ENCODE measurements at places on chromosomes 2 and 18. TPM values are rescaled to one million over a fixed set of nuclear protein-coding genes. Genes with fewer than 3 reads are reported as not detected.

The SPATS2L gene
- 66.2 TPM for total RNA-seq

The ANKRD30BL gene
- total RNA-seq = not detected

The ALK gene
- total RNA-seq = 0.03 TPM

The MOGAT1 gene
- not detected for total RNA-seq

The SERPINB11 gene
- not detected for total RNA-seq

The ANTXR1 gene
- 11.1 TPM for total RNA-seq

The FAHD2A gene
- 28.5 TPM for total RNA-seq

The SERPINB13 gene
- not detected for total RNA-seq

The CCDC148 gene
- total RNA-seq = 4.9 TPM

The PARD6G gene
- total RNA-seq = 1.3 TPM

The ZNF521 gene
- total RNA-seq = 8.5 TPM

DNA sequence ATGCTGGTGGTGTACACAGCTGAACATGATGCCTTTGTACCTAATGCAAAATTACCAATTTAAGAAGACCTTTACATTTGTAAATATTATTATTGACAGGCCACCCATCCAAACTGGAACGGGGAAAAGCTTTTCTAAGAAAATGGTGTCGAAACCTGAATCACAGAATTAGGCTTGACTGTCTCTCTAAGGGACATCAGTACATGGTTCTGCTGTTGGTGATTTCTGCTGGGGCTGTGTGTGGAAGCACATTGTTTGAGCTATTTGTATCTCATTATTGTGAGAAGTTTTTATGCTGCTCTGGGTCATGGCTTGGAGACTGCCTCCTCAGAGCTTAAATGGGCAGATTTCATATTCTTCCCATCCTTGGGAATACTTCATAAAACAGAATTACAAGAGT lies 420.9 kb upstream of the POU3F3 start:
- DNase-seq = no peak

DNA sequence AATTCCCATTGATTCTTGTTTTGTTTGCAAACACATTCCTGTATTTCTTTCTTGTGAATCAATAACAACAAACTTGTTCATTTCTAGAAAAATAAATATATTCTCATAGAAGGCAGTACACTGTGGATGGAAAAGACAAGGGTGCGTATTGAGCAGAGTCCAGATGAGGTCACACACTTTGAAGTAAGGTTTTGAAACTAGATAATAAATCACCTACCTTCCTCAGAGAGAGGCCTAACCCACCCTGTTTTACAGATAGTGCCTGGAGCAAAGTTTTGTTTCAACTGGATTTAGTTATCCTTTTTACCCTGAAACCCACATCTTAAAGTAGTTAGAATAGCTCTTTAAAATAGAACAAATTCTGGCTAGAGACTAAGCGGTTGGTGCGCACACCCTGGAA lies 137.1 kb upstream of the PIEZO2 start:
- DNase-seq = no peak

- no peak for DNase-seq
Observed at GRCh38 chr2:111898703-111899514, 502 bp downstream of the MERTK start.

DNA sequence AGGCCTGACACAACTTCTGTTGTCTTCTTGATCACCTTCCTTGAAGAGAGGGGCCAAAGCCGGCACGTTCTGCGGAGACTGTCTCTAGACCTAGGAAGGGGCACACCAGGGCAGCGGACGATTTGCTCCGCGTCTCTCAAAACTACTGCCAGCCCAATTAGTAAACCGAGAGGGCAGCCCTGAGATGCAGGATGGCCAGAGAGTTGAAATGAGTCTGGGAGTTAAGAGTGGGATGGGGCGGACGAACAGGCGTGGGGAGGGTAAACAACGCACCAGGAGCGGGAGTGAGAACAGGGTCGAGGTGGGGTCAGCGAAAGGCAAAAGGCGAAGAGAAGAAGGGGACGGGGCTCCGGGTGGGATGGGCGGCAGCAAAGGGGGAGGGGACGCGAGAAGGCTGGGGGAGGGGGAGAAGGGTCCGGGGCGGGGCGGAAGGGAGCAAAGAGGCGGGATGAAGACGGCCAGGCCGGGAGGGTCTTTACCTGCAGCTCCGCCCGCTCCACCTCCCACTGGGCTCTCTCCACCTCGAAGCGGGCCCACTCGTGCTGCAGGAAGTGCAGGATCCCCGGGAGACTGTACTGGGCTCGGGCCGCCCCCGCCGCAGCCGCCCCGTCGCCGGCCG lies 476 bp downstream of the STRN start:
- peak; percentile 28 for DNase-seq

GRCh38 chr18:63905361-63905760 lies 2.4 kb upstream of the SERPINB10 start:
- no peak for DNase-seq

DNA sequence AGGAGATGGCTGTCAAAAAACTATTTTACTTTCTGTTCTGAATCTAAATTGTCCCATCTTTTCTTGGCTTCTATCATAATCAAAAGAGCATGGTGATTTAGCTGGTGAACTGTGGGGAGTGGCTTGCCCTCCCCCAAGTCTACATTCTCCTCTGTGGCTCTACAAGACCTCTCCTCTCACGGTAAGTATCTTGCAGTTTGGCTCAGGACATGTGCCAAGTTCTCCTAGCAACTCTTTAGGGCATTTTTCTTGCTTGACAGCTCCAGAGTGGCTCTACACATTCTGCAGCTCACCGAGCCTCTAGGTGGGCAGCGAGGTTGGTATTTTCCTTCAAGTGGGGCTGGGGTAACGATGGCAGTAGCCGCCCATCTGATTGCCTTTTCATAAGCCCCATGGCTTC lies 29.1 kb downstream of the SLC4A5 start:
- no peak for DNase-seq

DNA sequence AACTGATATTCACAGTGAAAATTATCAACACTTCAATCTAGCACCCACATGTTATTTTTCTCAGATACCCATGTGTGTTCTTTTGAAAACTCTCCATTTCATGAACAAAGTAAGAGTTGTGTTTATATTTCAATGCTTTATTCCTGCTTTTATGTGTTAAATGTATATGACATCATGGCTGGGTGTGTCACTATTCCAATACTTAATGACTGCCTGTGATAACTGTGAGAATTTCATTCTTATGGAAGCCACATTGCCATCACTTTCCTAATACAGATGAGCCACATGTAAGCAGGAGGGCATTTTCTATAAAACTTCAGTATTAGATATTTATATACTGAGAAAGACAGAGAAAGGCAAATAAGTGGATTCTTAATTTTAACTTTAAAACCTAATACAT lies 100.4 kb upstream of the FIGN start:
- DNase-seq = no peak

- DNase-seq = no peak
Observed at GRCh38 chr18:50307400-50307737, 19.9 kb upstream of the CXXC1 start.

GRCh38 chr2:108825254-108825653 lies 38.7 kb downstream of the CCDC138 start:
- DNase-seq = no peak

DNA sequence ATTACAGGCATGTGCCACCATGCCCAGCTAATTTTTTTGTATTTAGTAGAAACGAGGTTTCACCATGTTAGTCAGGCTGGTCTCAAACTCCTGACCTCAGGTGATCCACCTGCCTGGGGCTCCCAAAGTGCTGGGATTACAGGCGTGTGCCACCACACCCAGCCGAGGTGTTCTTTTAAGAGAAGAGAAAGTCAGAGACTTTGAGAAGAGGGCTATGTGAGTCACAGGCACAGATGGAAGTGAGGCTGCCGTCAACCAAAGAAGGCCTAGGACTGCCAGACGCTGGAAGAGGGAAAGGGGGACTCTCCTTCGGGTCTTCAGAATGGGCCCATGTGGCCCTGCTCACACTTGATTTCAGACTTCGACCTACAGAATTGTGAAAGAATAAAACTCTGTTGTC lies 67.2 kb upstream of the SH3BP4 start:
- no peak for DNase-seq

DNA sequence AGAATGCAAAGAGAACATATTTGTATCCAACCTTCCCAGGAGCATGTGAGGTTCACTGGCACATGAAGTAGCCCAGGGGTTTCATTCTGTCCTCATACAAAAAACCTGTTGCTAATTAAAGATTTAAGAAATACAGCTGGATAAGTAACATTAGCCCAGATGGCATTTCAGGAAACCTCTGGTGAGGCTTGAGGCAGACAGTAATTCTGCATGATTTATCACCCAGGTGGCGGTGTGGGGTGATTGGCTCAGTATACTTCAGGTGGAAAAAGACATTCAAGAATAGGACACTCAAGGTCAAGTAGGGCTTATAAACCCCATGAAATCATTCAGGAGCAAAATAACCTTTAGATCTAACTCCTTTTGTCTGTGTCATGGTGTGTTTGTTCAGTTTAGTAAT lies 237.4 kb downstream of the RNF144A start:
- DNase-seq = no peak

- peak; percentile 37 for DNase-seq
Observed at GRCh38 chr18:22564036-22564435, 146.3 kb upstream of the CTAGE1 start.

DNA sequence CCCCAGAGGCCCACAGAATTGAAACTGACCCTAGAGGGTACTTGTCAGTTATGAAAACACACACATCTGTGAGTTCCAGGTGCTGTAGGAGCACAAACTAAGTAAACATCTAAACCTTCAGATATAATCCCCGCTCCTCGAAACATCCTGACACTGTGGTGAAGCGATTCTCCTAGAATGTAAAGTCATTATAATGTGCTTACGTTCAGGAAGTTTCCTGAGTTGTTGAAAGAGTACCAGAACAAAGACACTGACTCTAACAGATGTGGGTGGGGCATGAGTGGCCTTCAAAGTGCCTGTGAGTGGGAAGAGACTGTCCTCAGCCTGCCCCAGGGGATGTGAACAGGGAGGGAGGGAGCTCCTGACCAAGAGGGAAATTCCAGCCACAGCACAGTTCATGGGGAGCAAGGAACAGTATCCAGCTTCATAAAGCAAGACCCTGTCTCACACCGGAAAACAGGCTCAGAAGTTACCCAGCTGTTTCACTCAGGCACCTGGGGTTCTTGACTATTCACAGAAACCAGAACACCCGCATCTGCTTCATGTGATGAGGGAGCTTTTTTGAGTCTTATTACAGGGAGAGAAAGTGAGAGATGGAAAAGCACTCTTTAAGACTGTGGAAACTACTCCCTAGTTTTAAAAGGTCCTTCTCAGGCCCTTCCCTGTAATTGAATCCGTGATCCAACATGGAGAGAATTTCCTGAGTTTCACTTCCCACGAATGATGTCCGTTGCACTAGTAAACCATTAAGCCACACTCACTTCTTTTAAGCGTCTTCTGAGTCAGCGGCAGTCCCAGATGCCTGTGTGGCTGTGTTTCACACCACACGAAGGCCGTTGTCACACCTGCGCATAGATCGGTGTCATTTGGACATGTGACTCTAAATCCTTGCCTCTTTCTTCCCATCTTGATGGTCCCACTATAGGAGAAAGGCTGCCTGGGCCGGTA lies 88.6 kb upstream of the EML6 start:
- DNase-seq = peak; percentile 94

- peak; percentile 83 for DNase-seq
Observed at GRCh38 chr18:75429975-75430374, 2.5 kb upstream of the SMIM21 start.

- no peak for DNase-seq
Observed at GRCh38 chr2:100222844-100223243, 80.5 kb upstream of the AFF3 start.

DNA sequence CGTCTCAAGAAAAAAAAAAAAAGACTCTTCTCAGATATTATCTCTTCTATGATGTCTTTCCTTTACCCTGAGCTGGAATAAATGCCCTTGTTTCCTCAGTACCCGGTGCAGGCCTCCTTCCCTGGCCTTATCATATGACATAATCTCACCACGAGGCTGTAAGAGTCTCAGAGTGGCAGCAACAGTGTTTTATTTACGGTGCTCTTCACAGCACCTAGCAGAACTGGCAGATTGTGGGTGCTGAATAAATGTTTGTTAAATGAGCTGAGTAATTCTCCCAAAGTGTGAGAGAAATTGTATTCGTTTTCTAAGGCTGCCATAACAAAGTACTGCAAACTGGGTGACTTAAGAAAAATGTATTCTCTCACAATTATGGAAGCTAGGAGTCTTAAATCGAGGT lies 82.8 kb upstream of the CD28 start:
- DNase-seq = peak; percentile 31

DNA sequence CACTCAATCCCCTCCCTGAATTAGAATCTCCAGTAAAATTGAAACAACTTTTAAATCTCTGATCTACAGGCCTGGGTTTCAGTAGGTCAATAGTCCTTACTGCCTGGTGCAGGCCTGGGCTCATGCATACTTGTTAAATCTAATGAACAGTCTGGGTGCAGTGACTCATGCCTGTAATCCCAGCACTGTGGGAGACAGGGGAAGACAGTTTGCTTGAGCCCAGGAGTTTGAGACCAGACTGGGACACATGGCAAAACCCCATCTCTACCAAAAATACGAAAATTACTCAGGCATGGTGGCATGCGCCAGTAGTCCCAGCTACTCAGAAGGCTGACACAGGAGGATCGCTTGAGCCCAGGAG lies 94.7 kb upstream of the SP3 start:
- DNase-seq = peak; percentile 38

GRCh38 chr18:79792096-79792987 lies 5.4 kb upstream of the KCNG2 start:
- no peak for DNase-seq

DNA sequence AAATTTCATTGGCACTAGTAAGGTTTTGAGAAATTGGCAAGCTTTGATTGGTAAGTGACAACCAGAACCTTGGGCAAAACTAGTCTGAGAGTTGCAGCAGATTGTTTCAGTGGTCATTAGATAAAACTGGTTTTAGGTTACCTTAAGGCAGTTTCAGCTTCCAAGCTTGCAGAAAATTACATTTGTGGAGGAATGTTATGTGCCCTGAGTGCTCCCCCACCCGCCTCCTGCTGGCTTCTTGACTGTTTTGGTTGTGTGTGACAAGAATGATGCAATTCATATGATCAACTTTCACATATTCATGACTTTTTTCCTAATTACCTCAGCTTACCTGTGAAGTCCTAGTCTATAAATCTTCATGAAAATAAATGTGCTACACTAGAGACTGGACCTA lies 599.5 kb upstream of the ZNF804A start:
- no peak for DNase-seq

DNA sequence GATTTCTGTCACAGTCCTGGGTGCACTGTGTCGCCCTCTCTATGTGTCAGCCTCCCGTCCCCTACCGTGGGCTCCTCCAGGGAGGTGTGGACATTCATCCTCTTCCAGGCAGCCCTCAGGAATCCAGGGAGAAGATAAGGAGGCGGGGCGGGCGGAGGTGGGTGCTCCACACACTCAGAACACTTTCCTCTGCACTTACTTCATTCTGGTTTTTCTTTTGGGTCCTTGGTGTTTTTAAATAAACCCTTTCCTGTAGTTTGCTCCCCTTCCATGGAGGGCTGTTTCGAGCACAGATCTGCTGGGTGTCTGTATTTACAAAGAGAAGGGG lies 183.9 kb downstream of the FAM210A start:
- DNase-seq = no peak

DNA sequence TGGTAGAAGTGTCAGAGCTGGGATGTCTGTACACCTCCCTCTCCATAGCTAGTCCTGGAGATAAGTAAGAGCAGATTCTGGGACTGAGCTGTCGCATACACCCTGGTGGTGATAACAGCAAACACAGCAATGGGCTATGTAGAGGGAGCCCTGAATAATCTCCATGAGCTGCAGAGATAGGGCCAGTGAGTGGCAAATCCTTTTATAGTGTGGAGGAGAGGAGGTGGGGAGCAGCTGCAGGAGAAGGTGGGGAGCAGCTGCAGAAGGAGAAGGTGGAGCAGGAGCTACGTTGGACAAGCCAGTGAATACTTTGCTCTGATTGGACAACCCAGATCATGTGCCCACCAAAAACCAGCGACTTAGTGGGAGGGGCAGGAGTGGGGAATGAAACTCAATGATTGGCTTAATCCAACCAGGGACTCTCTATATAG lies 85.5 kb downstream of the TMEM247 start:
- no peak for DNase-seq

Measured in Daoy (cell line).